ENCODE measurements at places on chromosomes 7 and 10.

- no peak for DNase-seq
Measured at GRCh38 chr10:17174626-17175025, 26.8 kb downstream of the TRDMT1 start.

GRCh38 chr10:126868371-126868770 lies 36.9 kb upstream of the DOCK1 start:
- DNase-seq: no peak

GRCh38 chr7:149458235-149458634 lies 2.6 kb downstream of the ZNF777 start:
- no peak for DNase-seq

GRCh38 chr7:43905956-43906330 lies 453 bp downstream of the URGCP start:
- no peak for DNase-seq

GRCh38 chr7:125670926-125671572 lies 741.4 kb upstream of the POT1 start:
- no peak for DNase-seq

- DNase-seq: no peak
Measured at GRCh38 chr10:131869344-131869743, 31.5 kb upstream of the PPP2R2D start.

DNA sequence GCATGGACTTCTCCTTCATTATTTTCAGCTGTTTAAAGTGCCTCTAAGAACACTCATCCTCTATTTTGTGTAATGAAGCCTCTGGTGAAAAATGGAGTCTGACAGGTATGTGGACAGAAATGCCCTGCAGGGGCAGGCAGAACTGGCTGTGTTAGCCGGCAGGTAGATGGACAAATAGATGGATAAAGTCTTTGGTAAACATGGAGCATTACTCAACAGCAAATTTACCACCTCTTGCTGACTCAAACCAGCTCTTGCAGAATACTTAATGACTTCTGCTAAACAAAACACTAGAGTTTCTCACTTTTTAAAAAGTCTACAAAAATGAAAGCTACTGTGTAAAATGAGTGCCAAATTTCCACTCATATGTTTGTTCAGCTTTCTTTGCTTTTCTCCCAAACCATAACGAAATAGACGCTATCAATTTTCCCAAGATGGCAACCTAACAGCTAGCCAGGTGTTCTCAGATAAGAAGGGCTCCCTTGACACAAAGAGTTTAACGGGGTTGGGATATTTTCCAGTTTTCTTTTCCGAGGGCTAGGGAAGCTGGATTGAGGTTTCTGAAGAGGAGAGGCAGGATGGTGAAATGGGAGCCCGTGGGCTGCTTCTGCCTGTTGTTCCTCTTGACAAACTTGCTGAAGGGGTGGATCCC lies 71.9 kb upstream of the HABP2 start:
- no peak for DNase-seq

- DNase-seq: no peak
Measured at GRCh38 chr7:98217623-98218582, 6.7 kb downstream of the BHLHA15 start.

DNA sequence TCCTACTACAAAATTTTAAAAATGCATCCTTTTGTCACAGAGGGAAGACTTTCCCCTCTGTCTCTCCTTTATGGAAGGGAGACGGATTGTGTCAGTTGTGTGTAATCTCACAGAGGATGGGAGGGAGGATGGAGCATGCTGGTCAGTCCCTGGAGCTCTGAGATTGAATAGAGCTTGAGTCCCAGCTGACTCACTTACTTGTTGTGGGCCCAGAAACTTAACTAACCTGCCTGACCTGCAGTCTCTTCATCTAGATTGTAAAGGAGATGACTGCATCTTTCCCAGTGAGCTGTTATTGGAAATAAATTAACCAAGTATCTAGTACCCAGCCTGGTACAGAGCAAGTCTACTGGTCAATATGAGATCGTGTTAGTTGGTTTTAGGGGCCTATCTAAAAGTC lies 77.9 kb upstream of the ADO start:
- no peak for DNase-seq

DNA sequence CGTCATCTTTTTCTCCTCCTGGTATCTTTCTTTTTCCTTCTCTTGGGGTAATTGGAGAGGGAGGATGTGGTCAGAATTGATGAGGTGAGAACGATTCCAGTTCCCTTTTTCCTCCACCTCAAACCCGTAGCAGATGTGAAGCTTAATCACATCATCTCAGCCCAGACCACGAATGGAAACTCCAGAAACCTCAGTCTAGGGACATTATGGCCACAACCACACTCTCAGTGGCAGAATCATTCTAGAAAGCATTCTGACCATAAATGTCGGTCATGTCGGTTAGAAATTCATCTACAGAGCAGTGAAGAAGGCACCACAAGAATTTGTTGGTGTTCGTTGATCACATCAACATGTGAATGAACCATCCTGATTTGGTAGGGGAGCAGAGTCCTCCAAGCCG lies 78.7 kb downstream of the GATA3 start:
- DNase-seq: no peak

- no peak for DNase-seq
Measured at GRCh38 chr10:104300002-104300735, 31.2 kb downstream of the GSTO2 start.

- DNase-seq: no peak
Measured at GRCh38 chr10:112585960-112586359, 138.9 kb downstream of the VTI1A start.

GRCh38 chr10:1594372-1595241 lies 142.7 kb downstream of the ADARB2 start:
- no peak for DNase-seq

DNA sequence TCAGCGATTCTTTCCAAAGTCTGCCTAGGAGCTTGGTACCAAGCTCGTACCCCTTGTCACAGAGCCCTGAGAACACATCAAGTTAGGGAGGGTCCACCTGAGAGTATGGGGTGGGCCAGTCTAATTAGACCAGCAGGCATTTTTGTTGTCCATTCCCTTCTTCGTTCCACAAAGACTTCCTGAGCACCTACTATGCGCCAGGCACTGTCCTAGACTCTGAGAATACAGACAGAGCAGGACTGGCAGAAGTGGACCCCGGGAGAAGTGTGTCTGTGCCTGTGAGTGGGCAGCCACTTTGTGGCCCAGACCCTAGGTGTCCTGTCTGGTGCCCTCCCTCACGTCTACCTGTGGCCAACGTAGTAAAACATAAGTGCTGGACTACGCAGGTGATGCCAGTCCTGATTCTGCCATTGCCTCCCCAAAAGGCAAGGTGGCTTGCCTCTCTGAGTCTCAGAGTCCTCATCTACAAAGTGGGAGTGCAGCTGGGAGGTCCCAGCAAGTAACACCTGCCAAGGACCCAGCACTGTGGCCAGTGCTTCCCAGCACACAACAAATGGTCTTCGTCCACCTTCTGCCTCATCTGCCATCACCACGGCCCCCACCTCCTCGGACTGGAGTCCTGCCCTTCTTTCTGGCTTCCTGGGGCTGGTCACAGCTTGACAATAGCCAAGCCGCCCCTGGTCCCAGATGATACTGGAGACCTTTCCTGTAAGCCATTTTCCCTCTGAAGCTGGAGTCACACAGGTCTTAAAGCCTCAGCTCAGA lies 54.3 kb upstream of the DUSP5 start:
- no peak for DNase-seq

- DNase-seq: no peak
Measured at GRCh38 chr7:82051601-82052000, 281.8 kb upstream of the HGF start.

- DNase-seq: no peak
Measured at GRCh38 chr10:110486680-110487410, 10.9 kb upstream of the DUSP5 start.

DNA sequence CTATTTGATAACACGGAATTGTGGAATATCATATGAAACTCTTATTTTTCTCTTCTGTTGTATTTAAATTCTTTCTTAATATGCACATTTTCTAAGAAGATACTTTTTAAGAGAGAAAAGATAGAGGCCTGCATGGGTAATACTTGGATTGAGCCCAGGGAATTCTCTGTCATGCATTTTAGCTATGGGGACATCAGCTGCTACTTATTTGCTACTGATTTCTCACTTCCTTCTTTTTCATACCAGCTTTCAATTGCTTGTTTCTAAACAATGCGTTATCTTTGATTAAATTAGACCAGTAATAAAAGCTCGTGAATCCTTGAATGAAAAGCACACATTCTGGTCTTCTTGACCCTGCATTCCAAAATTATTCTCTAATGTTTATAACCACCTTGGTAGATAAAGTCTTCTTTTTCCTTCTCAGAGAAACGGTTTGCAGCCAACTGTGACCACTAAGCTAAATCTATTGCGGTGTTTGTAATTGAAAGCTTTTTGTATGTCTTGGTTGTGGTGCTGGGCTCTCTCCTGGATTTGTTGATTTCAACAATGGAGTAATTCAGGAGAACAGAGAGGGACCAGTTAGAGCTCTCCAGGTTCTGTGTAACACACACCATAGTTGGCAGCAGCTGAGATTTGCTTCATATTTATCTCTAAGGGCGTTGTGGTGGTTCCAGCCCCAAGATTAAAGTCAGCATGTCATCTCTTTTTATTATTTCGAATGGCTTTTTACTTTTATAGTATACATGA lies 139.3 kb downstream of the PPP1R9A start:
- no peak for DNase-seq

- no peak for DNase-seq
Measured at GRCh38 chr7:143258831-143259230, 4.4 kb upstream of the GSTK1 start.

DNA sequence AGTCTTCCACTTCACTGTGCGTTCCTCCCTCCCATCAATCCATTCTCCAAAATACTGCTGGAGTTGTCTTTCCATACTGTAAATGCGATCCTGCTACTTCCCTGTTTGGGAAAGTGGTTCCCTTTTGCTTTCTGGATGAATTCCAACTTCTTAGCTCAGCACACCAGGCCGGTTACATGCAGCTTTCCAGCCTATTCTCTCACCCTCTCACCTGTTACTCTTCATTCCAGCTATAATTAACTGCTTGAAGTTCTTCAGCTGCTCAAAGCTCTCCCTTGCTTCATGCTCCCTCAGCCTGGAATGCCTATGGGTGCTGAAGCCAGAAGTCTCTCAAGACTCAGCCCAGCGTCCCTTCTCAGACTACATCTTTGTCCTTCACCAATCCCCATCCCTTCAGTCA lies 6.0 kb upstream of the ZNRF2 start:
- DNase-seq: no peak

DNA sequence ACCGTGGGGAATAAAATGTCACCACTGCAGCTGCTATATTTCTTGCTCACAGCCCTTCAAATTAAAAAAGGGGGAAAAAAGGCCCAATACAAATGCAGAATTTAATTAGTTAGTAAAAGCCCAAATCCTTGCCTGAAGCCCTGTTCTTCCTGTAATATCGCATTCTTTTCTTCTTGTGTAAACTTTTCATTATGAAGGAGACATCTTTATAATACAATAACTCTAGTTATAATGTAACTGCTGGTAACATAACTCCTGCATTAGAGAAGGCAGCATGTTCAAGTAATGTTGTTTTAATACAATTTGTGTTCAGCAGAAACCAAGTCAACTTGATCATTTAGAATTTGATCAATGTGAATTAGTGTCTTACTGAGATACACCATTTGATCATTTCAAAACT lies 250.9 kb downstream of the CHCHD3 start:
- DNase-seq: no peak

GRCh38 chr10:48632166-48632565 lies 27.3 kb upstream of the ARHGAP22 start:
- no peak for DNase-seq

DNA sequence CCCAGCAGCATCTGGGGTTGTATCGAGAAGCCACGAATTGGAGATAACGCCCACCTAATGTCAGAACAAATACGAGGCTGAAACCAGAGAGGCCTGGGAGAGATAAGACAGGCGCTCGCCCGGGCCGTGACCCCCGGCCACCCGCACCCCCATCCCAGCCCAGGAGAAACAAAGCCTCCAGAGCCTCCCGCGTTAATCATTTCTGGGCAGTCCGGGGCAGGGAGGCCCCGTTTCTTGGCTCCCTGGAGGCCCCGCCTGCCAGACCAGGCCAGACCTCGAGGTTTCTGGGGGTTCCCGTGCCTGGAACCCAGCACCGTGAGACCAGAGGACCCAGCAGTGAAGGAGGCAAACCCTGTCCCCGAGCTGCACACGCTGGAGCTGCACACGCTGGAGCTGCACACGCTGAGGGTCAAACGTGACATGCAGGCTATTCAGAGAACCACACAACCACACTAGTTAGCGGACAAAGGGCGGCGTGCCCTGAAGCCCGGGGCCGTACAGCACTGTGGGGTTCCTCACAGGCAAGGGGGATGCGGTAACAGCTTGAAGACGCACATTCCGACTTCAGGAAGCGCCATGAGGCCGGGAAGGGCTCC lies 53.4 kb downstream of the FOXL3 start:
- no peak for DNase-seq

DNA sequence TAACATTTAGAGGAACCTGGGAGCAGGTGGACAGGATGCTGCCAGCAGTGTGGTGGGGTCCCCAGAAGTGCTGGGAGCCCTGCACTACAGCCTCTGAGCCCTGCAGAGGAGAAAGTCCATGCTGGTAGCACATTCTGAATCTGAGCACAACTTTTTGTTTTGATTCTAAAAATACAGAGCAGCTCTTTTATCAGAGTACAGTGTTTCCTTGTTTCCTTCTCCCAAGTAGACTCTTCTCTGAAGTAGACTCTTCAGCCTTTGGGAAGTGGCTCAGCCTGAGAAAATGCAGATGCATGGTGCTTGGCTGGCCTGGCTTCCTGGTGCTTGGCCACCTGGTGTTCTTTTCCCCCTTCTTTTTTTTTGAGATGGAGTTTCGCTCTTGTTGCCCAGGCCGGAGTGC lies 9.1 kb downstream of the ADCY1 start:
- no peak for DNase-seq

GRCh38 chr10:56928714-56929113 lies 567.7 kb upstream of the ZWINT start:
- no peak for DNase-seq

- DNase-seq: no peak
Measured at GRCh38 chr10:90712529-90712928, 145.3 kb downstream of the HTR7 start.
